ENCODE measurements at places on chromosomes 3 and 15. TPM values are rescaled to one million over a fixed set of nuclear protein-coding genes. Genes with fewer than 3 reads are reported as not detected.
A peak's percentile ranks its signal among the peaks of the same experiment; 100 is the strongest.

DNA sequence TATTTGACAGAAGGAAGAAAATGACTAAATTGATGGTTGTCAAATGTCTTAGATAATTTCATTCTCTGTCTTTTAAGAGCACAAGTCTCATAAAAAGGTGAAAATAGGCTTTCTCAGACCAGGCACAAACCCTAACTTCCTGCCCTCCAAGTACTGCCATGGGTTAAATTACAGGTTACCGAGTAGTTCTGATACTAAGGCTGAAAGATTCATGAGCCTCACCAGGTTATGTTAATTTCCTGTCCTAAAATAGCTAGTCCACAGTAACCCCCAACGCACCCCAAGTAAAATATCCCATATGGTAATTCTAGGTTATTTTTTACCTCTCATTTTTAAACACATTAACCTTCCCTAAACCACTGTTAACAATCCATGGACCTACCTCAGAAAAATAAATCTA is 42.0 kb downstream of the GSK3B start:
- H3K4me1 ChIP-seq = no peaks in the 10 kb centered on the region
- no peak overlapping the region for H3K4me3 ChIP-seq
- H3K27me3 ChIP-seq = no peaks in the 10 kb centered on the region
- DNase-seq = no peak

DNA sequence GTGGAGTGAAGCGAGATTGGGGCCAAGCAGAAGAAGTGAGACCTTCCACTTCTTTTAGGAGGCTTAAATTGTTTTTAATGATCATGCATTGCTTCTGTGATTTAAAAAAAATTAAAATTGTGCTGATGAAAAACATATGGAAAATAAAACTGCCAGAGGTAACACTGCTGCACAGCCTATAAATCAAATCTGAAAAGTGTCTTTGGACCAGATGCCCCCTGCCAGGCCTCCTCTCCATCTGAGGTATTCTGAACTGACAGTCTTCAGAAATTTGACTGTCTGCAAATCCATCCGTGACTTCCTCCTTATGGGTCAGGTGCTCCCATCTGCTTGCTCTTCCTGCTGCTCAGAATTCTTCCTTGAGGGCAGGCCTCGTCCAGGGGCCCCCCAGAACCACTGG is 108.5 kb upstream of the NR2E3 start:
- no peak overlapping the region for H3K4me3 ChIP-seq
- no peak for DNase-seq
- H3K36me3 ChIP-seq = no peaks in the 10 kb centered on the region
- H3K27ac ChIP-seq = no peak overlapping the region
- H3K27me3 ChIP-seq = no peaks in the 10 kb centered on the region
- H3K4me1 ChIP-seq = peaks cover 9% of the 10 kb centered on the region

DNA sequence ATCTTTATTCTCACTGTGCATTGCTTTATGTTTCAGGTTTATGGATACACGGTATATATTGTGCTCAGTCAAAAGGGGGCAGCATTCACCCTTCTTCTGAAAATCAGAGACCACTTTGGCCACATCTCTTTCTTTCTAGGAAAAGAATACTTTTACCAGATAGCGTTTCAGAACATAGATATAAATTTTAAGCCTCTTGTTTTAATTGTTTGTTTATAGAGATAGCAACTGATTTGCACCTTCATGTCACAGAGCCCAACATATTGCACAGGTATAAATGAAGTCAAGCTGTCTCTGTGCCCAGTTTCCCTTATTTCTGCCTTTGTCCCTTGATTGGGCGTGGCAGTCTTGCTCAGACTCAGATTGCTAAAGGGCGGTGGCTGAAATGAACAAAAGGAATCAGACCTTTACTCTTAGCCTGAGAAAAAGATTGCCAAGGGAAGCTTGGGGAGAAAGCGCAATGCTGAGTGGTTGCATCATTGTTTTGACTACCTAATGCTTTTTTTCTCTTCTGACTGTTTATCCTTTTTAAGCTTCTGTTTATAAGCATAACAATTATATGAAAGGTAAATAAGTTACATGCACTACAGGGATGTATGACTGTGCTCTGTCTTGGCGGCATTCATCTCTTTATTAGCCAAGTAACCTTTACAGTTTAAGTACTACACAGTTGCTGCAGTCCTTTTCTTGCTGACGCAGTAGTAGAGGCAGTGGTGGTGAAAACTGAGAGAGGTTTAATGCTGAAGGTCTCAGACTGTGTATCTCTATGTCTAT is 70.8 kb upstream of the ZBTB20 start:
- H3K36me3 ChIP-seq = no peaks in the 10 kb centered on the region
- DNase-seq = no peak
- H3K4me3 ChIP-seq = no peak overlapping the region
- no peak overlapping the region for H3K27ac ChIP-seq

- H3K4me1 ChIP-seq = no peaks in the 10 kb centered on the region
- no peak overlapping the region for H3K4me3 ChIP-seq
- no peaks in the 10 kb centered on the region for H3K27me3 ChIP-seq
- H3K27ac ChIP-seq = no peak overlapping the region
- no peak for DNase-seq
Measured at GRCh38 chr3:127423856-127424765, 136.3 kb upstream of the PRR20G start.

DNA sequence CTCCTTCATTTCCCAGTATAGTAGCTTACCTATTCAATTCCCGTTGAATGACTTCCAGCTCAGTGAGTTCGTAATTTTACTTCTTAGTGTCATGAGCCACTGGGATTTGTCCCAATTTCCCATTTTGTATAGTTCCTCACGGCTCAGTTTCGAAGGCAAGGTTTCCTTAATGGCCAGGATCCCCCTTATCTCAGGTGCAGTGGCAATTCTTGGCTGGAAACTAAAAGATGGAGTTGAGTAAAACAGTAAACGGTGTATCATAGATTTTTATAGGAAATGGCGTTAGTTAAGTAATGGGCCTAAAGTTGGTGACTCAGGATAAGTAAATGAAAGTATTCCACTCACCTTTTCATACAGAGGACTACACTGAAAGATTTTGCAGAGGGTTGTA is 522 bp upstream of the LMLN start:
- peak overlapping the region; percentile 86 for H3K27ac ChIP-seq
- H3K27me3 ChIP-seq = no peaks in the 10 kb centered on the region
- H3K4me3 ChIP-seq = peak overlapping the region; percentile 75
- H3K4me1 ChIP-seq = peaks cover 15% of the 10 kb centered on the region

- no peaks in the 10 kb centered on the region for H3K36me3 ChIP-seq
- H3K4me1 ChIP-seq = peaks cover 13% of the 10 kb centered on the region
- H3K4me3 ChIP-seq = no peak overlapping the region
- H3K27ac ChIP-seq = no peak overlapping the region
- DNase-seq = no peak
Measured at GRCh38 chr3:181839916-181840297, 128.2 kb downstream of the SOX2 start.

DNA sequence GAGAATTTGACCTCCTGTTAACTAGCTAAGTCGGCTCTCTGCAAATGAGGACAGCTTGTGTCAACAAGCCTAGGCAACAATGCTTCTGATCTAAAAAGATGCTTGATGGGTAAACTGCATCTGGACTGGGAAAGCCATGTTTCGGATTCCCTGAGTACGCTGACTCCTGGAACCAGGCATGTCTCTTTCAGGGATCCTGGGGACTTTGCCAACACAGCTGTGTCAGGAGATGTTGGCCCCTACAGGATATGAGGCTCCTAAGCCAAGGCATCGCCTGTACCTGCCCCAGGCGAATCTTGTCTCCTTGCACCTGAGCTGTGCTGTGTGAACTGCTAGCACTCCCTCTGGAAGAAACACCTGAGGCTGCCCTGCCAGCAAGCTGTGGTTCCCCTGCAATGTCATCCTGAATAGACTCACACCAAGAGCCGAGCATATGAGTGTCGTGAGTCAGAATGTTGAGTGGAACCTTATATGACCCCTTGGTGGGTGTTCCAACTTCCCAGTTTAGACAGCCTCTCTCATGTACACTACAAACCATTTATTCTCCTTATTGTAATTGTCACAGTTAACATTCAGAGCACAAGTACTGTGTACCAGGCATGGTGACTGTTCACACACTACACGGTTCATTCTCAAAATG is 17.0 kb downstream of the EOGT start:
- no peak overlapping the region for H3K4me3 ChIP-seq
- H3K27me3 ChIP-seq = no peaks in the 10 kb centered on the region
- H3K4me1 ChIP-seq = no peaks in the 10 kb centered on the region

- H3K27me3 ChIP-seq = no peaks in the 10 kb centered on the region
Measured at GRCh38 chr15:48975472-48976419, 12.0 kb upstream of the SHC4 start.

- no peaks in the 10 kb centered on the region for H3K36me3 ChIP-seq
- no peak overlapping the region for H3K4me3 ChIP-seq
- H3K4me1 ChIP-seq = no peaks in the 10 kb centered on the region
- H3K27me3 ChIP-seq = no peaks in the 10 kb centered on the region
- DNase-seq = no peak
Measured at GRCh38 chr15:25568751-25569150, 129.9 kb upstream of the UBE3A start.

GRCh38 chr15:54687628-54688027 is 509.1 kb downstream of the RSL24D1 start:
- H3K4me1 ChIP-seq = no peaks in the 10 kb centered on the region
- H3K36me3 ChIP-seq = no peaks in the 10 kb centered on the region
- no peak overlapping the region for H3K27ac ChIP-seq
- no peaks in the 10 kb centered on the region for H3K27me3 ChIP-seq

- H3K27ac ChIP-seq = no peak overlapping the region
- H3K4me1 ChIP-seq = no peaks in the 10 kb centered on the region
- no peaks in the 10 kb centered on the region for H3K36me3 ChIP-seq
- H3K27me3 ChIP-seq = no peaks in the 10 kb centered on the region
- no peak overlapping the region for H3K4me3 ChIP-seq
Measured at GRCh38 chr3:193996221-193996620, 139.7 kb upstream of the HES1 start.

DNA sequence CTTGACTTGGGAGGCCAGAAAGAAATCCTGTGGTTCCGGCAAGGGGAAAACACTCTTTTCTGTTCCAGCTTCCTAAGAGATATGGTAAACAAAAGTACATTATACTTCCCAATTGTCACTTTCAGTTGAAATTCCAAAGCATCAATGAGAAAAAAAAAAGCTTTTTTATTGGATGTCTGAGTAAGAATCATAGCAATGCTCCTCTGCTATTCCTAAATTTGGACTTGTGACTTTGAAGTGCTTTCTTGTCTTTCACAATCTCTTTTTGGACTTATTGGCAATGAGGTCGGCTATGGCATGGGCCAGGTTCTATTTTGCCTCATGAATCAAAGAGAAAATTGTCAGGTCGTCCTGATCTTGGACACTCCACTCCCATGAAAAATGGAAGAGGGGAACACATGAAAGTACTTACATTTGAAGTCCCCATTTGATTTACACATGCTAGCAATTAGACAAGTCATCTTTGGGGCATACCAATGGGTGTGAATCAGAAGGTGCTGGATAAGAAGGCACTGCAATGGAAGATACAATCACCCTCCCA is 170.5 kb downstream of the GREM1 start:
- no peak for DNase-seq
- no peaks in the 10 kb centered on the region for H3K4me1 ChIP-seq
- no peak overlapping the region for H3K4me3 ChIP-seq
- H3K27me3 ChIP-seq = no peaks in the 10 kb centered on the region

DNA sequence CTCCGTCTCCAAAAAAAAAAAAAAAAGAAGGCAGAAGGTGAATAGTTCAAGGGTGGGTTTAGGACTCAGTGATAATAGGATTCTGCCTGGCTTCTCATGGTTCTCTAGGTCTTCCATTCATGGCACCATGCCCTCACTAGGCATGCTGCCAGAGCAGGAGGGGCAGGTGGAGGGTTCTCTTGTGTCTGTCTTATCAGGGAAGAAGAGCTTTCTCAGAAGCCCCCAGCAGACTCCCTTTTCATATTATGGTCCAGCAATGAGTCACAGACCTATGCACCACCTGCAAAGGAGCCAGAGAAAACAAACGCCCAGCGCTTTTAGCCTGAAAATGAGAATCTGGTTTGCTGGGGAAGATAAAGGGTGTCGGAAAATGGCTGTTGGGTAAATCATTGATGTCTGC is 3.0 kb downstream of the CCR2 start:
- no peaks in the 10 kb centered on the region for H3K4me1 ChIP-seq
- no peak overlapping the region for H3K27ac ChIP-seq
- peaks cover 1% of the 10 kb centered on the region for H3K27me3 ChIP-seq
- no peak for DNase-seq
- no peak overlapping the region for H3K4me3 ChIP-seq

GRCh38 chr3:88926221-88926620 is 181.2 kb upstream of the EPHA3 start:
- H3K27me3 ChIP-seq = no peaks in the 10 kb centered on the region
- no peak overlapping the region for H3K4me3 ChIP-seq
- H3K36me3 ChIP-seq = no peaks in the 10 kb centered on the region
- H3K27ac ChIP-seq = no peak overlapping the region

- H3K36me3 ChIP-seq = no peaks in the 10 kb centered on the region
- no peak for DNase-seq
- no peak overlapping the region for H3K27ac ChIP-seq
Measured at GRCh38 chr15:76431971-76432370, 95.4 kb downstream of the ISL2 start.

GRCh38 chr15:38758043-38758442 is 193.4 kb upstream of the RASGRP1 start:
- H3K27ac ChIP-seq = no peak overlapping the region
- H3K4me1 ChIP-seq = no peaks in the 10 kb centered on the region
- H3K4me3 ChIP-seq = no peak overlapping the region
- no peaks in the 10 kb centered on the region for H3K27me3 ChIP-seq
- no peak for DNase-seq

- no peaks in the 10 kb centered on the region for H3K36me3 ChIP-seq
- no peaks in the 10 kb centered on the region for H3K27me3 ChIP-seq
- no peaks in the 10 kb centered on the region for H3K4me1 ChIP-seq
Measured at GRCh38 chr3:80472459-80472858, 704.7 kb upstream of the ROBO1 start.

DNA sequence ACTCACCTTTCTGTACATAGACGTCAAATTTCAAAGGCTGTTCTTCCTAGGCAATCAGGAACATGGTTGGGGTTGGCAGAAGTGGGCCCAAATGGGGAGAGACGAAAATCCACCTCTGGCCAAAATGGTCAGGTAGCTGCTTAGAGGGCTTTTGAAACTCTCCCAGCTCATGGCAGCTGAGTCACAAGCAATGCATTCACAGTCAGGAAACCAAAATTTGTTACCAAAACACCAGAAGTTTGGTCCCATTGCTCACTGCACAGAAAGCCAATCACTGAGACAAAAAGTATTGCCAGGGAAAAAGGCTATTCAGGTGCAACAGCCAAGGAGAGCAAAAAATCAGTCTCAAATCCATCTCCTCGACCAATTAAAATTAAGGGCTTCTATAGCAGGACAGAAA is 539.6 kb upstream of the CCDC54 start:
- H3K27me3 ChIP-seq = no peaks in the 10 kb centered on the region
- no peaks in the 10 kb centered on the region for H3K36me3 ChIP-seq
- no peak overlapping the region for H3K27ac ChIP-seq
- DNase-seq = no peak

ADAMTS9 gene
- total RNA-seq = 4.0 TPM

STRIT1 gene
- not detected for total RNA-seq

ZNF619 gene
- total RNA-seq = 6.8 TPM

MEGF11 gene
- 0.66 TPM for total RNA-seq

SYNPR gene
- not detected for total RNA-seq

GCNT3 gene
- 1.9 TPM for total RNA-seq

NTRK3 gene
- total RNA-seq = not detected

EPB42 gene
- total RNA-seq = not detected

DUOXA2 gene
- total RNA-seq = 1.6 TPM
